ENCODE measurements at places on chromosomes 4 and X.

- DNase-seq = no peak
Measured at GRCh38 chrX:55111578-55112254, 22.9 kb downstream of the PAGE2 start.

- no peak for DNase-seq
Measured at GRCh38 chr4:76589402-76589801, 154.4 kb downstream of the SHROOM3 start.

DNA sequence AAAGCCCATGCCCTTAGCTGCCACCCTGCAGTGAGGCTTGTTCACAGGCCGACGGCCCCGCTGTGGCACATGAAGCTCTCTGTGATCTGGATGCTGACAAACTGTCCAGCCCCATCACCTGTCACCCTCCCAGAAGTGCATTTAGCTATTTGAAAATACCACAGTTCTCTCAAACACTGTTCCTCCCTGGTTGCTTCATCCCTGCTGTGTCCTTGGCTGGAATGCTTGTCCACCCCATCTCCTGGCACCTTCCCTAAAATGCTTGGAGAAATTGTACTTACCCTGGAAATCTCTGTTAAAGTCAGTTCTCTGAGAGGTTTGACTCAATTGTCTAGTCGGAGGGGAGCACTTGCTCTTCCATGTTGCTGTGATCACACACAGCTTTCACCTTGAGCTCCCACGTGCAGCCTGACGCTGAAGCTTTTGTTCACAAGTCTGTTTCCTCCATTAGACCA, 10.1 kb downstream of the SYNPO2 start:
- no peak for DNase-seq

DNA sequence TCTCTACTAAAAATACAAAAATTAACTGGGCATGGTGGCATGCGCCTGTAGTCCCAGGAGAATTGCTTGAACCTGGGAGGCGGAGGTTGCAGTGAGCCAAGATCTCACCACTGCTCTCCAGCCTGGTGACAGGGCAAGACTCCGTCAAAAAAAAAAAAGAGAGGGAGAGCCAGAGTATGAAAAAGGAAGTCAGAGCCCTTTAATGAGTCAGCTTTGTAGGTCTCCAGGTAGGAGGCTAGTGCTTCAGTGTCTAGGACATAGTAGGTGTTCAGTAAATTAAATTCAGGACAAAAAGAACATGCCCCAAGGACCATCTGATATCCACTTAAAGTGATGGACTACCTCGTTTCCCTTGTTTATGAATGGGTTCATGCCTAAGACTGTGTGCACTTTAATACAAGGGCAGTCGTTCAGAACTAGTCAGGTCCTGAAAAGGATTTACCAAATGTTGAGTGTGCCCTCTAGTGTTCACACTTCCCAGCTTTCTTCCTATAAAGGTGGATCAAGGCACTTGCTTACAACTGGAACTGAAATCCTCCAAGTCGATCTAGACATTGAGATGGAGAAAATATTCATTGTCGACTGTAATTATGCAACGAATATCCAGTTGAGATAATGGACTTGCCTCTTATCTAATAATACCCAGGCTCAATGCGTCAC, 29.0 kb downstream of the F9 start:
- no peak for DNase-seq

DNA sequence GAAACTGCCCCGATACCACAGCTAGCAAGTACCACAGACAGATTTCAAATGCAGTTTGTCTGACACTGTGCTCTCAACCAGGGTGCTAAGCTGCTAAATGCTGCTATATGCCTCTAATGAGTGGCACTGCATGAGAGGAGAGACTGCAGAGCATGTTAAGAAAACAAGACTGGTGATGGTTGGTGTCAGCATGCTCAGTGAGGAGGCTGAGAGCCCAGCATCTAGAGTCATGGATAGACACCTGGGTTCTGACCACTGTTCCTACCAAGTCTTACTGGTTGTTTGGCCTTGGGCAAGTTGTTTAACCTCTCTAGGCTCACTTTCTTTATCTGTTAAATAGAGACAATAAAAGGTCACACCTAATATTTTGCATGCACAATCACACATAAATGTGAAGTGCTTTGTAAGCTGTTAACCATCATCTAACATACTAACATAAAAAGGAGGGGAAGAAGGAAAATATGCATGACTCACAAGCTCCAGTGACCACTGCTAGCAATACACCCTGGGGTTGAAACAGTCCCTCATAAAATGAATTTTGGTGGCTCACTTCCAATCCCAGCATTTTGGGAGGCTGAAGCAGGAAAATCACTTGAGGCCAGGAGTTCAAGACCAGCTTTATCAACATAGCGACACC, 20.7 kb downstream of the HHIP start:
- DNase-seq = no peak

DNA sequence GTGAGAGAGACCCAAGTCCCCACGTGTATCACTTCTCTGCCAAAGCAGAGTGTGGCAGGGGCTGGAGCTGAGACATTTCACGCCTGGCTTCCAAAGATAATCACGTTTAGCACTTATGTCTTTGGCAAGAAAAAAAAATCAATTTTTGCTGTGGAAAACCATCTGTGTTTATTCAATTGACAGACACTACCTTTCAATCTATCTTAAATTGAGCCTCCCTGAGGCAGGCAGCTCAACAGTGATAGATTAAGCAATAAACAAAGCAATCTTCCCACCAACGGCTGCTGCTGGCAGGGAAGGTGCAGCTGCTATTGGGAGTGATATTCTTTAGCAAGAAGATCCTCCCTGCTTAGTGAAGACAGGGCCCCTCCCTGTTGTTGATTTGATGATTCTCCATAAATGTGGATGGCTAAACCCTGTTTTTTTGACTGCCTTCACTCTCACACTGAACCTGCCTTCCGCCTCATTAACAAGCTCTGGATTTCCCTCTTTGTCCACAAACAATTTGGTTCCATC, 11.6 kb upstream of the MAGEB17 start:
- DNase-seq = no peak

DNA sequence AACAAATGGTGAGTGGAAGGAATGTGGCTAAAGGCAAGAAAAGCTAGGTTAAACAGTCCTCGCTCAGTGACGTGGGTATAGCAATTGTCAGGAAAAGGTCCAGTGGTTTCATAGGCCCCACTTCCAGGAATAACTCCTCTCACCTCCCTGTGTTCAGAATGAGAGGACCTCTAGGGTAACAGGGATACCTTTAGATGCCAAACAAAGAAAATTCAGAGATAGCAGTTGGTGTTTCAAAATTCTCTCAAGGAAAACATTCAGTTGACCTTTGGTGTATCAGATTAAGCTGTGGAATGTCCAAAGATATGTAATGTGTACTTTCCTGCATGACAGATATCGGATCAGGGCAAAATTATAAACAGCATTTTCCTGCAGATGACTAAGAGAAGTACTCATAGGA, 155.9 kb downstream of the ARHGAP6 start:
- DNase-seq = no peak

GRCh38 chrX:101385795-101386541, at the start of gene BTK:
Gene BTK, minus strand, starts transcription at chrX:101386191. Its CDS starts 10,907 bp downstream, at chrX:101375284.
- DNase-seq = no peak

- DNase-seq = no peak
Measured at GRCh38 chr4:72768364-72768763, 199.3 kb upstream of the ADAMTS3 start.

DNA sequence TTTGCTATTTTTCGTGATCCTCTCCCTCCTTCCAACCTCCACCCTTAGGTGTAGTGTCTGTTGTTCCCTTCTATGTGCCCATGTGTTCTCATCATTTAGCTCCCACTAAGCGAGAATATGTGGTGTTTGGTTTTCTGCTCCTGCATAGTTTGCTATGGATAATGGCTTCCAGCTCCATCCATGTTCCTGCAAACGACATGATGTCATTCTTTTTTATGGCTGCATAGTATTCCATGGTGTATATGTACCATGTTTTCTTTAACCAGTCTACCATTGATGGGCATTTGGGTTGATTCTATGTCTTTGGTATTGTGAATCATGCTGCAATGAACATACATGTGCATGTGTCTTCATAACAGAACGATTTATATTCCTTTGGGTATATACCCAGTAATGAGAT, 102.7 kb downstream of the SEL1L3 start:
- no peak for DNase-seq

DNA sequence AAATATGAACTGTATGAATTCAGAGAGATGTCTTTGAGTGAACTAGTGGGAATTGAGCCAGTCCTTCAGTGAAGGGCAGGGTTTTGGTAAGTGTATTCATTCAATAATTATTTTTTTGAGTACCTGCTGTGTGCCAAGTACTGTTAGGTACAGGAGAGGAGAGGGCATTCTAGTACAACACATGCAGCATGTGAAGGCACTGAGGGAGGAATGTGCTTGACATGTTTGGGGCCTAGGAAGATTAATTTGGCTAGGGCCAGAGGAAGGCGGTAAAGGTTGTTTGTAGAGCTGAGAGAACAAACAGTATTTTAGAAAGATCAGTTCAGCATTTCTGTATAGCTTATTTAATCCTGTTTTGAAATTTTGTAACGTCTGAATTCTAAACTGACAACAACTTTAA, 27.8 kb downstream of the APOOL start:
- no peak for DNase-seq

DNA sequence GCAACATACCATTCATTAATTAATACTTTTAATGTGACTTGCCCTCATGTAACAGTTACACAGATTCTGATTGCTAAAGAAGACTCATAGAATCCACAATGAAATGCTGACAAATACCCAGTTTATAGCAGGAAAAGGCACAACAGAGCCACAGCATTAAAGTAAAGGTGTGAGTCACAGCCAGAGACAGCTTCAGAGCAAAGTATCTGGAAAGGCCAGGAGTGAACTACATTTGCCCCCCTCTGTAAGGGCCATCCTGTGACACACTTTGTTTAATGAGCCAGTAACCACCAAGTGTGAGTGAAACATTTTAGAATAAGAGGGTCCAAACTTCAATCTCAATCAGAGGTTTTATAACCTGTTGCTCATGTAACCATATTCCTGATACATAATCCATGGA, 133.8 kb upstream of the TACR3 start:
- no peak for DNase-seq

GRCh38 chr4:93776386-93777080, 52.0 kb upstream of the ATOH1 start:
- no peak for DNase-seq

GRCh38 chrX:118510111-118510510, 14.5 kb downstream of the DOCK11 start:
- no peak for DNase-seq

GRCh38 chr4:4694296-4694772, 152.5 kb upstream of the STX18 start:
- no peak for DNase-seq

GRCh38 chr4:83558059-83558653, 22.2 kb downstream of the GPAT3 start:
- DNase-seq = no peak

GRCh38 chr4:126969360-126970235, 663.2 kb upstream of the INTU start:
- DNase-seq = no peak

- no peak for DNase-seq
Measured at GRCh38 chrX:48996969-48997368, 5.1 kb downstream of the GRIPAP1 start.

GRCh38 chr4:126727461-126727860, 905.3 kb upstream of the INTU start:
- no peak for DNase-seq

- DNase-seq = no peak
Measured at GRCh38 chrX:148552775-148553174, 52.4 kb downstream of the AFF2 start.

DNA sequence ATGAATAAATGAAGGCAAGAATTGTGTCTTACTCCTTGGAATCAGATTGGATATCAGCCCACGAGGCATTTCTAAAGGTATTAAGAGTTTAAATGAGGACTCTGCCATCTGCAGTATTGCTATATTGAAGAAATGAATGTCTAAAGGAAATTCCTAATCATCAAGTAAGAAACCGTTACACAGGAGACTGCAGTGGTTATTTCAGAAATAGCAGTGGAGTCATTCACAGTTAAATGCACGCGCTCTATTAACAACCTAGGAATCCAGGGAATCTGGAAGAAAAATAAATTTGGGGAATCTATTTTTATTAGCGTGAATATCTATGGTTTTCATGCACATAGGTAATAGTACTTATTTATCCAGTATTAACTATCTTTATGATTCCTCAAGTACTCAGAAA, 334.2 kb downstream of the TENM3 start:
- no peak for DNase-seq

DNA sequence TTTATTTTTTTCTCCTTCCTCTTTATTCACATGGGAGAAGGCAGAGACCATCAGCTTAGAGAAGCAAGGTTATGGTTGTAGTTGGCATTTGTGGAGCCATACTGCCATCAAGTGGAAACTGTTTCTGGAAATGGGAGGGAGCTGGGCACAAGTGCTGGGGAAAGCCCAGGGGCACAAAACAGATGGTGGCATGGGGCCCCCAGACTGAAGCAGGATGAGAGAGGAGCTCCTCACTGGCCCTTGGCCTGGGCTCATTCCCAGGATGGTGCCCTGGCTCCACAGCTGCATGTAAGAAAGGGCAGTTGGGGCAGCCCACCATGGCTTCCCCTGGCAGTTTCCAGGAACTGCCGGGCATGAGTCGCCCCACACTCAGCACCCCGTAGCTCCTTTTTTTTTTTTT, 59.2 kb downstream of the NBDY start:
- DNase-seq = no peak

DNA sequence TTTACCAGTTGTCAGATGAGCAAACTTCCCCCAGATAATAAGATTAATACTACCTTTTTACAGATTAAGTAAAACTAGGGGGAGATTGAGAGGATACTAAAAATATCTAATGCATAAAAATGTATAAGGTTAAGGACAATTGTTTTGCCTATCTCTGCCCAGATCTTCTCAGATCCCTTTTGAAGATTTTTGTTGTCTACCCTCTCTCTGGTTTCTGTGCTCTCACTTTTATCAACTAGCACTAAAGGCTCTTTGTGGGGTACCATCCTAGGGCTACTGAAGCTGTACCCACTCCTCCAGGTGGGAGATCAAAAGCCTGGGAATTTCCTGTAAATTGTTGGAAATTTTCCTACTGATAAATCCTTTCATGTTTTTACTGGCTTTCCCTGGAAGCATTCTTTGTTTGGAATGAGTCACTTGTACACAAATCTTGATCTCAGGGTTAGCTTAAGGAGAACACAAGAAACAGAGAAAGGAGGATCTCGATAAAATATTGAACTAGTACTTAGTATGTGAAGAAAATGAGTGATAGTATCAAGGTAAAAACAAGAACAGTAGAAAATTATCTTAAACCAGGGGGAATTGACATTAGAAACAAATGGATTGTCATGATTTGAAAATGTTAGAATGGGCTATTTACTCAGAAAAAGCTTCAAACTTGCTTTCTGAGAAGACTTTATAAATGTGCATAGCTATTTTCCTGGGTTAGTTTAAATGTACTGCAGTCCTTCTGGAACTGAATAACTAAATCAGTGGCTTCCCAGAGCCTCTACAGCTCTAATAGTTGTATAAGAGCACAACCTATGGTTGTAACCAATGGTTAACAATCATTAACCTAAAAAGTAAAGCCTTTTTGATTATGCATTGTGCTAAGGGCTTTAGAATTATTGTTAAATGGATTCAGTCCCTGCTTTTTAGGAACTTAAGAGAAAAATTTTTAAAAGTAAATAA, 679.9 kb upstream of the MAGEB2 start:
- DNase-seq = no peak

DNA sequence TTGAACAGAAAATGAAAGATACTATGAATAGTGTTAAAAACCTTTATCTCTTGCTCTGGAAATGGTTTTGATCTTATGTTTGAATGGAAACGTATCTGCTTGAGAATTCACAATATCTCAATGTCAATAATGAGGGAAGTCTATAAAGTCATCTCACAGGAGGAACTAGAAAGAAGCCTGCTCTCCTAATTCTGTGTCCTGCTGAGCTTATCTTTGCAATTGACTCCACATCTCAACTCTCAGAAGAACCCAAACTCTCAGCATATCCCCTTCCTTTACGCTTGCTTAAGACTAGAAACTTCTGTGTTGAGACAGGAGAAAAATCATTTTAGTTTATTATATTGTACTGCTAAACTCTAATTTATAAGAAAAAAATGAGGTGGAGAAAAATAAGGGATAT, 8.3 kb upstream of the PF4V1 start:
- DNase-seq = no peak
